ENCODE measurements at places on chromosomes 4 and X.

DNA sequence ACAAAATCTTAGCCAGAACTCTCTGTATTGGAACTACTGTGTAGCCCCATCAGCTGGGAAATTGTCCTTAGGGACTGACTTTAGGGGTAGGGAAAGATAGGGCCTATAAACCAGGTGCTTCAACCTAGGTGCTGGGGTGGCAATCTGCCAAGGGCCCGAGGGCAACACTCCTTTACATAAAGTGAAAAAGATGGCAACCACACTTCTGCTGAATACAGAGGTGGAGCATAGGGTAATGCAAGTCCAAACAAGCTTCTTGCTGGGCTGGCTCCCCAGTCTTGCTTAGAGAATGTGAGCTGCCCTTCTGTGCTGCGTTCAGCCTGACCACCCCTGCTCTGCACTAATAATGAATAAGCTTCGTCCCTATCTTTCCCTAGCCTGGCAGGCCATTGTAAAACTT is 9.8 kb downstream of the ZBTB33 start:
- DNase-seq = no peak

- DNase-seq = peak; percentile 29
These were observed 21.8 kb downstream of the WDR1 start for GRCh38 chr4:10094841-10095240.

- DNase-seq = no peak
These were observed 750.1 kb downstream of the RPA4 start for GRCh38 chrX:97633798-97634197.

DNA sequence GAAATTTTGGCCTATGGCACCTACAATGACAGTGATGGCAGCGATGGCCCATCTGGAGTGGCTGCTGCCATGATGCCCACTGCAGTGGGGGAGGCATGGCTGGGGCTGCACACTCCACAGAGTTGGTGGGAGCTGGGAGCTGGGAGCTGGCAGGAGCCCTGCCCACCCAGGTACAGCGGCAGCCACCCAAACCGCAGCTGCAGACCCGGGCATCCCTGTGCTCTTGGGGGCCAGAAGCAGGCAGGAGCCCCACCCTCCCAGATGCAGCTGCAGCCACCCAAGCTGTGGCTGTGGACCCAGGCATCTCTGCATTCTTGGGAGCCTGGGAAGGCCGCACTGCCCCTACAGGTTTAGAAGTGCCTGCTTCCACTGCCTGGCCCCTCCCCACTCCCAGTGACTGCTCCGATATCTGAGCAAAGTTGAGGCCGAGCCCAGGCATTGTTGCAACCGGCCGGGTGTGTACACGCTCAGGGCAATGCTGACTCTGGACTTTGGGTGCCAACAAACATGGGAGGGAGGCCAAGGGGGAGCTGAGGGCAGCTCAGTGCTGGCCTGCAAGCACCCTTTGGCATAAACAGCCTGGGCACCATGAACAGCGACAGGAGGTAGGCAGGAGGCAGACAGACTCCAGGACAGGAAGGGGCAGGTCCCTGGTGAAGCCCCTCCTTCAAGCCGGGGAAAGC is 82.8 kb downstream of the PPP4R3C start:
- DNase-seq = no peak

DNA sequence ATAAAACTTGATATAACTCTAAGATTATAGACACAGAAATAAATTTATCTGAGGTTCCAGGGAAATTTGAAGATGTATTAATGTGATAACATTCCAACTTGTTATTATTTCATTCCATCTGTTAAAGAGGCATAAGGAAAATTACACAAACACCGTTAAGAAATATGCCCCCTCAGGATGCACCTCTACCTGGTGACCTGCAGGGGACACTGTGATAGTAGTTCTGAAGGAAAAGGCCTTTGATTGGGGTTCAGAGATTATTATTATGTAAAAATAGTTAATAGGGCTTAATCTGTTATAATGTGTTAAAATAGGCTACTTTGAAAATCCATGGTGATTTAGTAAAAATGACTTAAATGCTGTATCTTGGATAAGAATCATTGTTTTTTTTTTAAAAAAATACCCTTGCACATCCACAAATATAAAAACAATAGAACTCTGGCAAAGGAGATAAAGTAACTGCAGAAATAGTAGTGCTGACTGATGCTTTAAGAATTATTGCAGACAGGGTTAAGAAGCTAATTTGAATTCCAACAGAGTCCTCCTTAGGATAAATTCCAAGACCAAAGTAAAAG is 6.1 kb upstream of the ABRAXAS1 start:
- no peak for DNase-seq

DNA sequence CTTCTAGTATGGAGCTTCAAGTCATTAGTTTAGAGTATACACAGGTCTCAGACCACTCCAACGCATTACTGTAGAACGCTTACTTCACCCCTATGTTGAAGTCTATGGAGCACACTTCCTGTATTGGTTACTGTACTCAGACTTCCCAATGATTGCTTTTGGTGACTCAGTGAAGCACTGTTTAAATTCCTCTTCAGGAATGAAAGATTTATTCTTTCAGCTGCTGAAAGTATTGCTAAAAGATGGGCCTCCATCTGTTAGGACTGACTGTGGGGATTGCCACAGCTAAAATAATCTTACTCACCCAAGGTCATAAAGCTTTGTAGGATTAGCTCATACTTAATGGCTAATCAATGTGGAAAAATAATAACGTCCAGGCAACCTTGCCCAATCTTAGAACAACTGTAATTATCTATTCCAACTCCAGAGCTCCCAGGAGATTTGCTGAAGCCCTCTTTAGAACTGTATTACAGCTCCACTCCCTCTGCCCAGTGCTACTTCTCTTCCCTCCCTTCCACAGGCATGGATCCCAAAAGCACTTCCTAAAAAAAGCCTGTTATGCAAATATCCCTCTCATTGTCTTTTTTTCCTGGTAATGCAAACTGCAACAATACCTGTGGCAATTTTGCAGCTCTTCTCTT is 281.9 kb upstream of the HS3ST1 start:
- no peak for DNase-seq

DNA sequence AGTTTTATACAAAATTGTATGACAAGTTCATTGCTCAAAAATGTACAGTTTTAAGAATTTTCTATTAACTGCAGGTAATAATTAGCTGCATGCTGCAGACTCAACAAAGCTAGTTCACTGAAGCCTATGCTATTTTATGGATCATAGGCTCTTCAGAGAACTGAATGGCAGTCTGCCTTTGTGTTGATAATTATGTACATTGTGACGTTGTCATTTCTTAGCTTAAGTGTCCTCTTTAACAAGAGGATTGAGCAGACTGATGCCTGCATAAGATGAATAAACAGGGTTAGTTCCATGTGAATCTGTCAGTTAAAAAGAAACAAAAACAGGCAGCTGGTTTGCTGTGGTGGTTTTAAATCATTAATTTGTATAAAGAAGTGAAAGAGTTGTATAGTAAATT is 131.0 kb downstream of the TET2 start:
- DNase-seq = no peak

- no peak for DNase-seq
These were observed 115.7 kb downstream of the NDST4 start for GRCh38 chr4:114997576-114998247.

- no peak for DNase-seq
These were observed 671.2 kb downstream of the PCDH18 start for GRCh38 chr4:136861091-136861490.

GRCh38 chr4:128512161-128512560 is 224.5 kb upstream of the PGRMC2 start:
- no peak for DNase-seq

DNA sequence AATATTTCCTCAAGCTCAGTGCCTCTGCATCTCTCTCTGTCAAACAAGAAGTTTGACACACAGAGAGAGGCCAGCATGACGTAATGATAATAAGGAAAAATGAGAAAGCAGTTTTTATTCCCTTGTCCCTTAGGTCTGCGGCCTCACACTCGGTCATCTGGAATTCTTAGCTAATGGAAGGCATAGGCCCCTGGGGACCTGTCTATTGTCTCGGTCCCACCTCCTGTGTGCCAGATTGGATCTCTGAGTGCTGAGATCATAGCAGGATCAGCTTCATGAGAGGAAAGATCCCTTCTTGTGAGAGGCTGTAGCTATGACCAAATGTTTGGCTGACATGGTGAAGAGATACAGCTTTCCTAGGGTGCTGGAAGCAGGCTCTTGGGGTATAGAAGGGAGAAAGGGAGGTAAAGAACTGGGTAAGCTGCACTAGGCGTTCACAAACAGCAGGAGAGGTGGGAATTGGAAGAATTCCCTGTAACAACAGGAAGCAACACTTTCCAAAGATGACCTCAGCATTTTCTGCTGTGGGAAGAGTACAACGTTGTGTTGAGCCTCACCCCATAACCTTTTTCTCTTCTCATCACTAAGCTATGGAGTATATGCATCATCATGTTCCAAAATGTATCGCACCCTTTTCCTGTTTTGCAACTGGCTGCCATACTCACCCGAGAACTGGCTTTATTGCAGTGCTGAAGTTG is 20.2 kb downstream of the TMEM31 start:
- DNase-seq = no peak

- no peak for DNase-seq
These were observed 97.5 kb downstream of the KCTD8 start for GRCh38 chr4:44351069-44351468.

DNA sequence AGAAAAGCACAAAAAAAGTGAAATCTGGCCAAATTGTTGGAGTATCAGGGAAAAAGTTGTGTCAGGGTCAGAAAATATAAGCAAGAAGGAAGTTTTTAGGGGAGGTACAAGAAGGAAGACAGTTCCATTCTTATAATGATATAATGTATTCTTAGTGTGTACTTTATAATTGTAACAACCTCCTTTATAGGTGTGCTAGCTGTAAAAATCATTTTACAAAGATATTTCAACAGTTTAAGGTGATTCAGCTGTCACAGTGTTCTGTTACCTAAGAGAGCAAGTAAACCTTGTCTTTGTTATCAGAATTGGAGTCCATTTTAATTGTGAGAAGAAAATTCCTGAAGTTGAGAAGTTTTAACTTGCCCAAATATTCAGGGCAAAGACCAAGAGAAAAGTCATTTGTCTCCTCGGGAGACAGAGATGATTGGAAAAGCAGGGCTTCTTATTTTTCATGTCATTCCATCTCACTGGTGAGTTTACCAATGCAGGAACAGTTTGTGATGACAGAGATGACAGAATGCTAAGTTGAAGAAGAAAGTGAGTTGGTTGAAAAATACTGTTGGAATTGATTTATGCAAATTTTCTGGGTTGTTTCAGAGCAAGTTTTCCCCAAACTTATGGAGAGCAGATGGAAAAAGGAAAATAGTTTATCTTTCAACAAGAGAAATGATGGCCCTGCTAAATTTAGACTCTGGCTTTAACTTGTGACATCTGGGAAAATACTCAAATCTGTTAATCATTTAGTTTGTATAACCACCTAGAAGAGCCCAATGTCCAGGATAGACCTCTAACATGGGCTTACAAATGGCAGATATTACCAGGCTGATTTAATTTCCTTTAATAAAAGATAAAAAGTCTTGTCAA is 14.8 kb downstream of the INTS6L start:
- DNase-seq = no peak

- DNase-seq = no peak
These were observed 1.3 kb downstream of the TAB3 start for GRCh38 chrX:30887721-30888120.

All from left ventricle myocardium superior (tissue), 1 donor.